ENCODE measurements at places on chromosomes 3 and 15.

- DNase-seq: no peak
These were observed at the start of gene PLSCR5 for GRCh38 chr3:146605106-146605505. PLSCR5 (minus strand) TSS chr3:146605346; CDS start chr3:146605212, 134 bp downstream.

DNA sequence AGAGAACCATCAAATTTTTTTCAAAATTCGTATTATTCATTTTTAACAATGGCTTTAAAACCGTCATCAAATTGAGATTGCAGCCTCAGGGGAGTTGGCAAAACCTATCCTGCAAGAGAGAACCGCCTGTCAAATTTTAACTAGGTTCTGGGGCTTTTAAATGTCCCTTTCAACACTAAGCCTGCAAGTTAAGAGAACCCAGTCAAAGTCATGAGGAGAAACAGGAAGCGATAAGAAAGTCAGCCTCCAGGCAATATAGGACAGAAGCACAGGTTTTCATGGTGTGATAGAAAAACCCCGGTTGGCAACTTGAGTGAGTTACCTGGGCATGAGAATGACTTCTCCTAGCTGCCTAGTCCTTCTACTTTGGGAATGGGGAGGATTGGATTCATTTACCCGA, 59.8 kb downstream of the CPNE4 start:
- DNase-seq: no peak

- no peak for DNase-seq
These were observed 86.3 kb upstream of the TCF12 start for GRCh38 chr15:56832125-56832524.

GRCh38 chr15:52503788-52504496, 24.7 kb downstream of the MYO5A start:
- DNase-seq: no peak

DNA sequence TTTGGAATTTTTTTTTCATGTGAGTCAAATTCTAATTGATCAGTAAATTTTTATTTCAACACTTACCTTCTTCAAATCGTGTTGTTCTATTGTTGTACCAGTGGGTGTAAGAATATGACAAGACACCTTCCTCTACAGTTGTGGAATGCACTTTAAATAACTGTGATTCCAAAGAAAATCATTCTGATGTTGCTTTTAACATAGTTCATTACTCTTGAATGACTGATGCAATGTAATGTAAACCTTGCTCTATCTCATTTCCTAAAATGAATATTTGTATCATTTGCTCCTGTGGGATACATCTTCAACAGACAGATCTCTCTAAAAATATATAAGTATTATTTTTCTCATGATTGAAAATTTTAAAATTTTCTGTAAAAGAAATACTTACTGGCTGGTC, 313.4 kb downstream of the RBMS3 start:
- no peak for DNase-seq

GRCh38 chr15:43877371-43877770, 50.6 kb downstream of the WDR76 start:
- DNase-seq: no peak

DNA sequence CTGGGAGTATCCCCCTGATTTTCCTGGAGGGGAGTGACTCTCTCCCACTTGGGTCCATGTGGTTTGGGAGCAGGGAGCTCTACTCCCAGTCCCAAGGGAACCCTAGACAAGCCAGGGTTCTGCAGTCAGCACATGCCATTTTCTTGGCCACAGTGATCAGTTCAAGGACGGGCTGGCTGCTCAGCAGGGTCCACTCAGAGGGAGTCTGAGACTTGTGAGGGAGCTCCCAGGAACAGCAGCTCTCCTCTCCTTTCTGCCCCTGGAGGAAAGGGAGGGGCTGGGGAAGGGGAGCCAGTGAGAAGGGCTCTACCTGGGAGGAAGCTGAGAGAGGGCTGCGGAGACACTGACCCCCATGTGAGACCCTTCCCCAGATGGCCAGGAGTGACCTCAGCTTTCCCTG, 29.1 kb upstream of the LMCD1 start:
- DNase-seq: no peak

- DNase-seq: no peak
These were observed 208.4 kb upstream of the ZPLD1 start for GRCh38 chr3:102226463-102226862.

- no peak for DNase-seq
These were observed 36.0 kb downstream of the RFTN1 start for GRCh38 chr3:16477521-16477920.

DNA sequence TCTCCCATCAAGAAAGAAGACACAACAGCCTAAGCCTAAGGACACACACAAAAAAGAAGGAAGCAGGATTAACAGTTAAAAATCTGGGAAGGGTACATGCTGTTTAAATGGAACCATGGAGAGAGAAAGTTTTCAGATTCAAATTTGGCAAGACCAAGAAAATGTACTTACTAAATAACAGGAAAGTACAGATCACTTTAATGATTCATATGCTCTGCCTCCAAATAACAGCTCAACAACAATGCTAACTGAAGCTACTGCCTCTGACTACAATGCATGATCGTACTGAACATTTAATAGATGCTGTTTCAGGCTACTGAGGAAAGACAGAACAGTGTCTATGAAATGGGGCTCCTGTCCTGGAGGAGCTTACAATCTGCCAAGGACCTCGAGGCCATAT, 8.4 kb upstream of the NMB start:
- no peak for DNase-seq

DNA sequence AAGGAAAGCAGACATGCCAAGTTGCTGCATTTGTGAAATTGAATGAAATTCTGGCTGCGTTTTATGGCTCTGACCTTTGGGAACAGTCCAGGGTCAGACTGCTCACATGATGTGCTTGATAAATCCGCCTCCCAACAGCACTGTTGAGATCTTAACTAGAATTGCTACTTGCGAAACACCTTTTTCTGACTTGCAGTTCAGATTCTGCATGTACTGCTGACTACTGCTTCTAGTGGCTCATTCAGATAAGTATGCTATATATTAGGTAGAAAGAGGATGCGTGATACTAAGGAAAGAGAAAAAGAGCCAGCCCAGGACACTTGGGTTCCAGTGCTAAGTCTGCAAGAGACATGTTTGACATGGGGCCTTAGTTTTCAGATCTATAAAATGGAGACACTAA, 129.4 kb downstream of the LPP start:
- no peak for DNase-seq

DNA sequence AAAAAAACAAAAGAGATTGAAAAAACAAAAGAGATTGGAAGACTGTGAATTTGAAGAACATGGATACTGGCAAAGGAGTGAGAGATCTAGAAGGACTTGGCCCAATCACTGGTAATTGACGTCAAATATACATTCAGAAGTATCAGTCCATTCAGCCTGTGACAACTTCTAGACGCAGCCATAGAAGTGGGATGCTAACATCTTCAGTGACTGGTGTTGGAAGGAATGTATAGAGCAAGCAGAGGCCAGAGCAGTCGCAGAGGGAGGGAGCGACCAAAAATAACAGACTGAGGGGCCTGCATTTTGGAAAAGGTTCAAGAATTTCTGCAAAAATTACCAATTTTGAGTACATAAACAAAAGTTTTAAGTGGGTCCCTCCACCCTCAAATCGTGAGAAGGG, 473.3 kb downstream of the CADM2 start:
- no peak for DNase-seq

- DNase-seq: no peak
These were observed 80.5 kb upstream of the PLXND1 start for GRCh38 chr3:129686941-129687340.

GRCh38 chr3:180278583-180279188, 241.9 kb upstream of the PEX5L start:
- no peak for DNase-seq

- DNase-seq: no peak
These were observed 475.4 kb downstream of the OCA2 start for GRCh38 chr15:27623560-27624305.

DNA sequence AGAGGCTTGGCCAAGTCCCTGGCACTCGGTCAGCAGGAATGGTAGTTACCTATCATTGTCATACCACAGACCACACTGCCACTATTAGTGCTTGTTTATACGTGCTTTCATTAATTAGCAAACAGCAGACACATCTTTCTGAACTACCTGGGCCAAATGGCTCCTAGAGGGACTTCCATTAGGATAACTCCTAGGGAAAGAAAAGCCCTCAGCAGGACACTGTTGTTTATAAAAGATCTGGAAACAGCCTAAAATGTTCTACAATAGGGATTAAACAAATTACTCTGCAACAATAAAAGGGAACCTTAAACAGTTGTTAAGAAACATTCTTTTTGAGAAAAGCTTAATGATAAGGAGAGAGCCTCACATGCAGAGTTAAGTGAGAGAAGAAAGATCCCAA, 38.5 kb downstream of the ARHGEF3 start:
- no peak for DNase-seq

DNA sequence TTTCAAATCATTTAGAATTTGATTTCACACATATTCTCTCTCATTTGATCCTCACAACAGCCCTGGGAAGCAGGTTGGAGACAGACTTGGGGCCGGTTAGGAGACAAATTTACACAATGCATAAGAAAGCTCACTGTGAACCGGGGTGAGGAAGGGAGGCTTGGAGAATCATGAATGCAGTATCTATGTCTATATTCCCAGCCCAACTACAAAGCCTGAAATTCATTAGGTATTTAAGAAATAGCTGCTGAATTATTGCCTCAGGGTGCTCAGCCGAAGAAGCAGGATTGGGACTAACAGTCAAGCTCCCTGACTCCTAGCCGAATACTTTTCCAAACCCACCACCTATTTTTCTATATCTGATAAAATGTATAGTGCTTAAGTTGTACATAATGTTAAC, 8.4 kb upstream of the GOLGA6C start:
- no peak for DNase-seq

GRCh38 chr15:85400606-85401005, 20.2 kb downstream of the AKAP13 start:
- DNase-seq: no peak

Measured in HFF-Myc (cell line).